ENCODE measurements at places on chromosomes 13 and 19. TPM values are rescaled to one million over a fixed set of nuclear protein-coding genes. Genes with fewer than 3 reads are reported as not detected.

GRCh38 chr19:10727685-10728201 is 9.9 kb downstream of the DNM2 start:
- DNase-seq, result no peak

DNA sequence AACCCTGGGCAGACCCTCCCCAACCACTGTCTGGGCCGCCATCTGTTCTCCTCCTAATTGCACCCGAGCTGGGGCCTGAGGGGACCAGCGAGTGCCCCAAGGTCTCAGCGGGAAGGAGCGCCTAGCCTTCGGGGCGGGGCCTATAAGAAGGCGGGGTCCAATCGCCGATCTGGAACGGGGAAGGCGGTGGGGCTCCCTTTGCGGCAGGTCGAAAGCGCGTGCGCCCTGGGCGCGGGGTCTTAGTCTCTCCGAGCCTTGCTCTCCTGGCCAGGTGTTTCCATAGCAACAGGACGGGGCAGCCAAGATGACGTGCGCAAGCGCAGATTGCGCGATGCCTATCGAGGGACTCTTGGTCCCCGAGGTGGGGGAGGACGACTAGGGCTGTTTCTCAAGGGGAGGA is 2.8 kb downstream of the MAST1 start:
- DNase-seq, result no peak

DNA sequence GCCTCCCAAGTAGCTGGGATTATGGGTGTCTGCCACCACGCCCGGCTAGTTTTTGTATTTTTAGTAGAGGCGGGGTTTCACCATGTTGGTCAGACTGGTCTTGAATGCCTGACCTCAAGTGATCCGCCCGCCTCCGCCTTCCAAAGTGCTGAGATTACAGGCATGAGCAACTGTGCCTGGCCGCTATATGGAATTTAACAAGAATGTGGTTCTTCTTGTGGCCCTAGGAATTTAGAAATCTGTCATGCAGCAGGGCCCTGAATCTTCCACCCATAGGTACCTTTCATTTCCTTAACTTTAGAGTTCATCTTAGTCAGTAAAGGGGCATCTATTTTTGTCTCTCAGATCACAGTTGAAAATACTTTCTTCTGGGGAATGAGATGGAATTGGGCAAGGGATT is 25.6 kb upstream of the NDFIP2 start:
- no peak for DNase-seq

DNA sequence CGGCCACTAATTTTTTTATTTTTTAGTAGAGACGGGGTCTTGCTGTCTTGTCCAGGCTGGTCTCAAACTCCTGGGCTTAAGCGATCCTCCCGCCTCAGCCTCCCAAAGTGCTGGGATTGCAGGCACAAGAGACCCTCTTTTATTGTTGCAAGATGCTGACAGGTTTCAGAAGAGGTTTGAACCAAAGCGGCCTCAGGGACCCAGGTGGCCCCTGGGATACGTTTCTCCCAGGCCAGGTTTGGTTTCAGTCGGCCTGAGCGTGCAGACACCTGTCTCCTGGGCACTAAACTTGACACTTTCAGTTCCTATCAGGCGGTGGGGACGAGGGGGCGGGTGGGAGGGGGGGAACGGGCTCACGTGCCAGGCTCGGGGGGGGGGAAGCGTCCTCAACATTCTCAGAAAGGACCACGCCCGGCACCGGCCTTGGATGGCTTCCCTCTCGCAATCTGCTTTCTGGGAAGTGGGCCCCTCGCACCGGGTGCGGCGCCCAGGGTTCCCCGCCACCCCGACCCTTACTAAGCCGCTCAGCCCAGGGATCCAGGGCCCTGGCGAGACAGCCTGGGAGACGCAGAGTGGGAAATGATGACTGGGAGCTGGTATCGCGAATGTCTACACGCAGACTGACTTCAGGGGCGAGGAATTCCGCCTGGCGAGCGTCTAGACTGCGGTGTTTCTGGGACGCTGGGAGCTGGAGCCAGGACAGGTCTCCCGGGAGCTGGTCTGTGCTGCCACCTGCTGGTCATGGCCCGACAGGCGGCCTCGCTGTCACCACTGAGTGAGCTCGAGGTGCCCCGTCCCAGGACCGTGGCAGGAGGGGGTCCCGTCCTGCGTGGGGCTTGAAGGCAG is 91.6 kb downstream of the GNG7 start:
- peak; percentile 96 for DNase-seq

- peak; percentile 71 for DNase-seq
These were observed 13.2 kb downstream of the NCAN start for GRCh38 chr19:19224852-19225494.

GRCh38 chr19:5050905-5051304 is 82.0 kb downstream of the KDM4B start:
- DNase-seq, result no peak

Gene CGB3
- not detected for total RNA-seq

DNA sequence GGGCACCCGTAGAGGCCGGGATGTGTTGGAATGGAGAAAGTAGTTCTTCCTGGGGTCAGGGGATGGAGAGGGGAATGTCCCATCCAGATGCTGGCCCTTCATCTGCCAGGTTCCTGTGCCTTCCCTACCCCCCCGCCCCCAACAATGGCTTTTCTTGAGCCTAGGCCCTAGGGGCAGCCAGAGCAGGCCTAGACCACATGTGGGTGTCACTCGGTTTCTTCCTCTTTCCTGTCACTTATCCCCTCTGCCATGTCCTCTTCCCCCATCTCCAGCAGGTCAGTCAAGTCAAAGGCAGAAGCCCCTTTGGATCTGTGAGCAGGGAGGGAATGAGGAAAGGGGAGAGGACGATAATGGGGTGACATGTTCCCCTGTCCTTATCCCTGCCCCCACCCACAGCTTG is 36.4 kb downstream of the LYL1 start:
- no peak for DNase-seq

DNA sequence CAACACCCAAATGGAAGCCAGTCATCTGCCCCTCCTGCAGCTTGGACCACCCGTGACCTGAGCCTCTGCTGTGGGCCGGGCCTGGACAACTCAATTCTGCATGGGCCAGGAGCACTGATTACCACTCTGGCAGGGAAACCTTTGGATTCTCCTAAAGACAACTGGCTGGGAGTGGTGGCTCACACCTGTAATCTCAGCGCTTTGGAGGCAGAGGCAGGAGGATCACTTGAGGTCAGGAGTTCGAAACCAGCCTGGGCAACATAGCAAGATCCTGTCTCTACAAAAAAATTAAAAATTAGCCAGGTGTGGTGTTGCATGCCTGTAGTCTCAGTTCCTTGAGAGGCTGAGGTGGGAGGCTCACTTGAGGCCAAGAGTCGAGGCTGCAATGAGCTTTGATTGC is 6.5 kb downstream of the EPS15L1 start:
- DNase-seq, result no peak

GRCh38 chr13:97335488-97336134 is 98.4 kb upstream of the RAP2A start:
- no peak for DNase-seq

DNA sequence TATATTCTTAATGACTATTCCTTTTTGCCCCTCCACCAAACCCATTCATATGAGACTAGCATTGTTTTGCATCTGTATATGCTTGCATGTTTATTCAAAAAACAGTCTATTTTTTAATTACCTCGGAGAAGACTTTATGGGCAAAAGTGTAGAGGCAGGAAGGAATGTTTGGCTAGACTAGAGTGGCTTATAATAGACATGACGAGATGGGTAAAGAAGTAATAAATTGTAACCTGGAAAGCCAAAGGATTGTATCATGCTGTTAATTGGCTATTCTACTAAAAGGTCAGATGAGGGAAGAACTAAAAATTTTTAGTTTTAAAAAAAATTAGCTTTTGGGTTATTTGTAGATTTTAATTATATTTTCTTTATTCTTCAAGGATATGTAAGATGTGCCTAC is 91.1 kb downstream of the FNDC3A start:
- no peak for DNase-seq

Gene RINL
- total RNA-seq, result 3.3 TPM

Gene PRSS57
- total RNA-seq, result not detected

- no peak for DNase-seq
These were observed 2.3 kb downstream of the NCCRP1 start for GRCh38 chr19:39199025-39199424.

- DNase-seq, result no peak
These were observed 100.4 kb upstream of the GJB6 start for GRCh38 chr13:20332361-20333096.

Gene ZNF578
- 2.5 TPM for total RNA-seq

DNA sequence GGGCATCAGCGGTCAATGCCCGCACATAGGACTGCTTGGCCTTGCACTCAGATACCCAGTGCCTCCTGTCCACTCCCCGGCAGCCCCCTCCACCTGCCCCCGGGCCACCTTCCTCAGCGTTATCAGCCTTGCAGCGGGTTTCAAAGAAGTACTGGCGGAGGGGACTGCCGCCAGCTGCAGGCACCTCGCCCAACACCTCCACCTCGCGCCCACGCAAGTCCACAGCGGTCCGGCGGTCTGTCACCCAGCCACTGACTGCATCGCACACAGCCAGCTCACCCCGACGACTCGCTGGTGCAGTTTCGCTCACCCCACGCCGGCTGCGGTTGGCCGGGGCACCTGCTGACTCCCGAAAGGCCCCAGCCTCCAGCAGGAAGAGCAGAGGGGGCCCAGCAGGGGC is 3.2 kb downstream of the NTF4 start:
- DNase-seq, result no peak

Gene KMT2B
- 37.9 TPM for total RNA-seq

GRCh38 chr19:48481846-48482639 is 12.9 kb downstream of the CYTH2 start:
- no peak for DNase-seq

Gene CERS1
- total RNA-seq, result 0.49 TPM

Gene BRCA2
- total RNA-seq, result 3.2 TPM

Gene CCL25
- total RNA-seq, result not detected

Gene SHISA7
- total RNA-seq, result not detected

DNA sequence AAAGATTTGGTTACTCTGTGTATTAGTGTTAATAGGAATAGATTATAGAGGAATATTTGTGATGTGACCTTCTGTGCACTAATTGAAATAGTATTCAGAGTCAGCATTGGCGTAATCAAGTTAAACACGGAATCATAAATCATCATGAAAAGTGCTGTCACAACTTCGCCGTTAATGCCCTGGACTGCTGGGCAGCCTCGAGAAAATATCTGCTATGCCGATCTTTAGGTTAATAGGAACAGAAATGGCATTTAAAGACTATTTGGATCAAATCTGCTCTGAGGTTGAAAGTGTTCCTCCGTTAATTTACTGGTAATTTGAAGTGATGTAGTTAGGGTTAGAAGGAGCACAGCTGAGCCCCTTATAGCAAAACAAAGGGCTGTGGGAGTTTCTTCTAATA is 219.0 kb downstream of the MZT1 start:
- DNase-seq, result no peak

DNA sequence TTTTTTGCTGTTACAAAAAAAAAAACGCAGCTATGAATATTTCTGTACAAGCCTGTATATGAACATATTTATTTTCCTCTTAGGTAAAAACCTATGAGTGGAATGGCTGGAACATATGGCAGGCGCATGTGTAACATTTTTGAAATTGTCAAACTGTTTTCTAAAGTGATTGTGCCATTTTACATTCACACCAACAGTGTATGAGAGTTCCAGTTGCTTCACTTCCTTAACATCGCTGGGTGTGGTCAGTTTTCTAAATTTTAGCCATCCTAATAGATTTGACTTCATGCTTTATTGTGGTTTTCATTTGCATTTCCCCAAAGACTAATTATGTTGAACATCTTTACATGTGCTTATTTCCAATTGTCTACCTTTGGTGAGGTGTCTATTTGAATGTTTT is 306.8 kb downstream of the KCNRG start:
- DNase-seq, result no peak

Gene PRTN3
- total RNA-seq, result not detected

Gene RRAS
- total RNA-seq, result 167 TPM
